ENCODE measurements at places on chromosomes 12 and 14.
A peak's percentile ranks its signal among the peaks of the same experiment; 100 is the strongest.

- DNase-seq: no peak
These were observed 277.3 kb downstream of the VRK1 start for GRCh38 chr14:97074456-97074855.

DNA sequence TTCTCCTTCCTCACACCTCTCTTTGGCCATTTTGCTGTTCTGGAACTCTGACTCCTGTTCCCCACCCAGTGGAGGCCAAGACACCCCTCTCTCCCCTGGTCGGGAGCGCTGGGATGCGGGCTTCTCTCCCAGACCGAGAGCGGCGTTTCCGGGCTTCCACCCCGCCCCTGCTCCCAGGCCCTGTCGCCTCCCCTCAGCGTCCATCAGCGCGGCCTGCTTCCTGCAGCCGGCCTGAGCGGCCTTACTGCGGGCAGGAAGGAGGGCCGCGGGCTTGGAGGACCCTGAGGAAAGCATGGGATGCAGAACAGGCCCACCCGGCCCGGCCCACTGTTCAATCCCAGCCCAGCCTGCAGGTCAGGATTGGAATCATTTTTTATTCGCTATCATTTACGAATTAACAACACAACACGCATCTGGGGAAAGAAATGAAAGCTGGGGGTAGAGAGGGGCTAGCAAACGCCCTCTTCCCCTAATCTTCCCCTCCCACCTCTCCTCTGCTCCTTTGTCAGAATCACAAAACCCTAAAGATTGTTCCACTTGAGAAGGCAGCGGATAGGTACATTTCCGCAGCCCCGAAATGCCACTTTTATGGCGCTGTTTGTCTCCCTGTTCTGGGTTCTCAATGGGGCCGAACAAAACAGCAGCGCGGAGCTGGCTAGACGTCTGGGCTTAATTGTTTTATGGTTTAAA, 3.8 kb upstream of the HOXC8 start:
- DNase-seq: no peak

GRCh38 chr12:63844391-63845341, at the start of gene SRGAP1:
Gene SRGAP1, plus strand, starts transcription at chr12:63844700. Its CDS starts 117 bp downstream, at chr12:63844817.
- DNase-seq: peak; percentile 13

- DNase-seq: no peak
These were observed 273.0 kb upstream of the SFSWAP start for GRCh38 chr12:131437706-131438492.

GRCh38 chr12:46208370-46208769, 60.5 kb downstream of the SLC38A1 start:
- no peak for DNase-seq

DNA sequence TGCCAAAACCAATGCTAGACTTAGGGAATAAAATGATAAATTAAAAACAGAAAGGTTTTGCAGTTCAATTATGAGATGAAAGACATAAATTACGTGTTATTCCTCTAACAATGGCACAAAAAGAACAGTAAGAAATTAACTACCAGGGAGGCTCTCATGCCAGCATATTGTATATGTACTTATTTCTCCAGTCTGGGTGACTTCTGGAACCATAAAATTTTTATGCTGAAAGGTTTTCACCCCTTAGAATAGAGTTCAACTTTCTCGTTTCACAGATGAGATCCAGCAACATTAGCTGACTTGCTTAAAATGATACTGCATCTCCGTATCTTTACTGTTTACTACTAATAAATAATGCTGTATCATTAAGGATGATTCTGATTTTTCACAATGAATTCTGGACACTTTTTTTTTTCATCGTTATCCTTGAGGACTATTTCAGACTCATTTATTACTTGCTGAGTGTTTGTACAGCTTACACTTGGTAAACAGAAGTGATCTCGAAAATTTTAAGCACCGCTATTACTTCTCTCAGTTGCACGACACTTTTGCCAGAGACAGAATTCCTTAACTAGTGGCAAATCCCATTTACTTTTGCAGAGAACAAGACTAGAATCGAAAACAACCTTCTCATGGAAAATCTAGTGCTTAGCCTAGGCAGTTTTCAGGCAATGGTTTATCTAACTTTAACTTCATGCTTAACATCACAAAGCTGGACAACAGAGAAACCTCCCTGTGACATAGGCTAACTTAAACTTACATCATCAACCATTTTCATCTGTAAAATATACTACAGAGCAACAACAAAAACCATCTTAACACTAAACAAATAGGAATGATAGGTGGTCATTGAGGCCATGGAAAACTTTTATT, 2.7 kb downstream of the RSRC2 start:
- no peak for DNase-seq

GRCh38 chr14:95994593-95994928, 44.6 kb upstream of the C14orf132 start:
- no peak for DNase-seq

GRCh38 chr14:65966188-65966587, 520.0 kb upstream of the CCDC196 start:
- DNase-seq: no peak

- no peak for DNase-seq
These were observed 9.9 kb downstream of the RNASE9 start for GRCh38 chr14:20550926-20551325.

DNA sequence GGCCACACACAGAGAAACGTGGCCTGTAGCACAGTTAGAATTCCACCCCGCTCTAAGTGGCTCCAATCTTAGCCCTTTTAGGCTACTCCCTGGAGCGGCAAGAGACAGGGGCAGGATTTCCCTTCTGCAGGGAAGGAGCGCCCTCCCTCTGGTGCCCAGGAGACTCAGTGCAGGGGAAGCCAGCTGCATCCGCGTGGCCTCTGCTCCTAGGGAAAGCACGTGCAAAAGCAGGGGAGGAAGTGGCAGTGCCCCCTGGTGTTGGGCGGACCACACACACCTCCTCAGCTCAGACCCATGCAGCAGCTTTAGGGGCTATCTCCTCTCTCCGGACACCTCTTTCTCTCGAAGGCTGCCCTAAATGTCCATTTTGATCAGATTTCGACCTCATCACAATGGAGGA, 50.0 kb downstream of the SPRING1 start:
- peak; percentile 31 for DNase-seq

- no peak for DNase-seq
These were observed 1022.9 kb downstream of the LRFN5 start for GRCh38 chr14:42629553-42629952.

DNA sequence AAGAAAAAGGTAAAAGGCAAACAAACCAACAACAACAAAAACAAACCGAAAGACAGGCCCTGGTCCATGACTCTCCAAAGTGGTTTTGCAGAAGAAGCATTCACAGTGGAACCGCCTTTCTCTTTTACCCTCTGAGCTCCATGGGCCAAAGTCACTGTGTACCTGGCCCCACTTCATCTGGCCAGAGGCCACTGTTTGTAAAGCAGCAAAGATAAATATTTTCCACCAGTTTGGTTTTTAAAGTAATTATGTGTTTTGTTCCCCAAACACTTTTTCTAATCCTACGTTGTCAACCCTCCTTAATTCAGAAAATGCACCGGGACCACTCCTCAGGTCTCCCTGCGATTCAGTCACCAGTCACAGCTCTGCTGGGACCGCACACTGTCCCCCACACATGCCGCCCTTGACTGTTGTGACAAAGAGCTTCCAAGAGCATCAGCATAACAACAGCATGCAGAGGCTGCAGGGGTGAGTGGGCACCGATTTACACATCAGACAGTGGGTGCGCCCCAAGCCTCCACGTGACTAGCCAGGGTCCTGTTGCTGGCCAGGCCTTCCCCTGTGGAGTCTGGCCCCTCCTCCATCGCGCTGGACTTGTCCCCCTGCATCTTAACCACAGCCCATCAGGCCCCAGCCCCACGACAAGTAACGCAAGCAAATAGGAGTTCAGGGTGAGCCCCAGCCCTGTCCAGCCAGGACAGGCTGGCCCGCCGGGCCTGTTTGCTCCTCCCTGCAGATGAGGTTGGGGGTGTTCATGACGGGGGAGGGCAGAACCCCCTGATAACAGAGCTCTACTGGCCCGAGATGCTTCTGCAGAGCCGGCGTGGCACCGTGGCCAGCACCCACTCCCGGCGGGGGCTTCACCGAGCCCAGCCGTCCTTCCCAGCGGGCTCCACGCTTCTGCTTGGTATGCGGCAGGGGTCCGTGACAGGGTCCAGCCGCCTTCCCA, 65.2 kb upstream of the DIO3 start:
- DNase-seq: no peak

DNA sequence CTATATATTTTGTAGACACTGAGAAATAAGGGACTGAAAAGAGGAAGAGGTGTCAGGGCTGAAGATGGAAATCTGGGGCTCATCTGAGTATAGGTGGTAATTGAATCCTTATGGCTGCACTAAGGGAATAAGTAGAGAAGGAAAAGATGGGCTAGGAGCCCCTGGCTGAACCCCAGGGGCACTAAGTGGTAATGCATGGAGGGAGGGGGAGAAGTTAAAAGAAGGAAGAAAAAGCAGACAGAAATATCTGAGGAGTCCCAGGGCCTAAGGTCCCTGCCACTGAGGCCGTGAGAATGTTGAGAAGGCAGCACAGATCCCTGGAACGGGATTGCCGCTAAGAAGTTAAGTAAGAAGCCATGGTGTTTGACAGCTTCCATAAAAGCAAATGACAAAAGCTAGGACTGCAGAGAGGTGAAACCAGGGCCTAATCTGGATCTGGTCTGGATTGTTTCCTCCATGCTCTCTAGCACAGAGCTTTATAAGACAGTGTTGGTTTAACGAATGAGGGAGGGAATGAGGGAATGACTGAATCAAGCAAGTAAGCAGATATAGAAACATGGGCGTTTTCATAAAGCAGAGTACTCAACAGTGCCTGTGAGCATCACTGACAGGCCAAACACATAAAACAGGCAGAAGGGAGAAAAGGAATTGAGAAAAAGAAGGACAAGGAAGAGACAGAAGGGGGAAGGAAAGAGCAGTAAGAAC, 92.9 kb downstream of the HMGA2 start:
- DNase-seq: no peak

DNA sequence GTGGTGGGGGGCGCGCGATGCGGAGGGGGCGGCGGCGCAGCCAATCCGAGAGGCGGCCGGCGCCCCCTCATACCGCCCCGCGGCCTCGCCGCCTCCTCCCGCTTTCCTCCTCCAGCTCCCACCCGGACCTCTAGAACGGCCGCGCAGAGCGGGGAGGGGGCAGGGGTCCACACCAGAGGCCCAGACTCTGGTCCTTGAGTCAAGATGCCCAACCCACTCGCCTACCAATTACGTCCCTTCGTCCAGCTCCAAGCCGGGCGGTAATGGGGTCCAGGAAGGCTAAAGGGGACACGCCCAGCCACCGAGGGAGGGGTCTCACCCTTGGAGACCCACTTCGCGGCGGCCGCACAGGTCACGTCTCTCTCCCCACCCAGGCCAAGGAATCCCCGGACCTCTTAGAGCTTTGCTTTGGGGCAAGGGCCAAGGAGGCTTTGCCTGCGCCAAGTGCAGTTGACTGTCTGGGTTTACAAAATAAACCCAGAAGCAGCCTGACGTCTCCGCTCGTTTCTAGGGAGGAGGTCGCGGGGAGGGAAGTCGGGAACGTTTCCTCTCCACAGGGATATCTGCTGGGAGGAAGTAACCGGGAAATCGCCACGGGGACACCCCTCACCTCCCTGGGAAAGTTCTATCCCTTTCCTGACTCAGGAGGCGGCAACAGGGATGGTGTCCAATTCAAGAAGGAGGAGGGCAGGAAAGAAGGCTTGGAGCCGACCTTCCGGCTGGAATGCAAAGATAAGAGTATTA, 394 bp upstream of the AMIGO2 start:
- DNase-seq: no peak

DNA sequence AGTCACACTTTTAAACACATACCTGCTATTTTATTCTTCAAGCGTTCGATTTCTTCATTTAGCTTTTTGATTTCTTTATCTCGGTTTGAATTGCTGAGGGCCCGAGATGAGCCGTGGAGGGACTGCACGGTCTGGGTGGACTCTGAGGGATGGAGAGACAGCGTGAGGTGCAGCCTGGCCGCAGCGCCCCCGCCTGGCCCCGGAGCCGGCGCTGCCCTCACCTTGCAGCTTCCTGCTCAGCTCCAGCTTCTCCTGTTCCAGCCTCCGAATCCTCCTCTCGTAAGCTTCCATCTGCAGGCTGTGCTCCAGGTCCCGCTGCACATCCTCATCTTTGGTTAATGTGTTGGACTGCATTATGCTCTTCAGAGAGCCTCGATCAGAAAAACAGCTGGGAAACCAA, 53.2 kb downstream of the AMN start:
- no peak for DNase-seq

DNA sequence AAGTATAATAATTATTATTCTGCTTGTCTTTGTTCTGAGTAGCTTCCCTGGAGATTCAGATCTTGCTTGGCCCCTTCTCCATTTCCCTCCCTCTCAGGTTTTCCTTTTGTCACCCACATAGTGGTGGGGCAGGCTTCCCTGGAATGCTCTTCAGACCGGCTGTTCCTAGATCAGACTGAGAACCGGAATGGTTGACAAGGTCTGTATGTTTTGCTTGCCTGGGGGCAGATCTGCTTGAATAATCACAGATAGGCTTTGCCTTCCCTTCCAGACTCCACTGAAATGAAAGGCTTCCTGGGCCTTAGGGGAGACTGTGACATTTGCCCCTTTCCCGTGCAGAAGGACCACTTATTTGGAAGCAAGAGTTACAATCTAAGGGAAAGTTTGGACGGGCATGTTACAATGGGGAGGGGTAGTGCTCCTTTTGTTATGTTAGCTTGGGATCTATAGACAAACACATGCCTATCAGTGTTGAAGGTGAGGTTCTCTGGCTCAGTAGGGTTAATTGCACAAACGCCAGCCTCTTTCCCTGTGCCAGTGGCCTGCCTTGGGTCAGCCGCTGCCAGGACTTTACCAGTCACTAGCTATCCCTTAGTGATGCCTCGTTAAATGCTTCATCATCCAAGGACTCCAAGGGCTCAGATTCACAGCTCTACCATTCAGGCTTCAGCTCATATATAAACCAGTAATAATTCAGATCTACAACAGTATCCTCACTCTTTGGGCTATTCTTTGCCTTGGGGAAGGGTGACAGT, 178.6 kb downstream of the SNAPC1 start:
- DNase-seq: no peak
